ENCODE measurements at places on chromosomes 5 and 9.

DNA sequence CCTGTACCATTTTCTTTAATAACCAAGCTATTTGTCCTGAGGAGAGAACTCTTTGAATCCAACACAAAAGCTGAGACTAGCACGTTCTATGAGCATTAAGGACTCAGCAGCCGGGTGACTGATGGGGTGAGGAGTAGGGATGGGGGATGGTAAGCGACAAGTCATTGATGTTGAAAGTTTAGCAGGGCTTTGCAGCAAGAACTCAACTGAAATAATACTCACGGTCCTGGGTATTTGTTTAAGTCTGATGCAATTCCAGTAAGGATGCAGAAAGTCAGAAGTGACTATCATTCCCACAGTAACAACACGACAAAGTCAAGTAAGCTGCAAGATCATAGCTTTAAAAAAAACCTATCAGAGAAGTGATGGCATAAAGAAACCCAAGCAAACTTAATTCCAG, 131.1 kb downstream of the ACTL7B start:
- peak; percentile 52 for DNase-seq

GRCh38 chr5:1768283-1769000, 31.2 kb downstream of the MRPL36 start:
- no peak for DNase-seq

- DNase-seq, result peak; percentile 63
These were observed 355.1 kb upstream of the DAB2 start for GRCh38 chr5:39779831-39780230.

- DNase-seq, result no peak
These were observed 25.0 kb upstream of the CCL28 start for GRCh38 chr5:43437062-43437660.

GRCh38 chr5:93186076-93186682, 394.8 kb downstream of the NR2F1-AS1 start:
- DNase-seq, result peak; percentile 68

- DNase-seq, result no peak
These were observed 26.4 kb downstream of the ZNF366 start for GRCh38 chr5:72480841-72481240.

DNA sequence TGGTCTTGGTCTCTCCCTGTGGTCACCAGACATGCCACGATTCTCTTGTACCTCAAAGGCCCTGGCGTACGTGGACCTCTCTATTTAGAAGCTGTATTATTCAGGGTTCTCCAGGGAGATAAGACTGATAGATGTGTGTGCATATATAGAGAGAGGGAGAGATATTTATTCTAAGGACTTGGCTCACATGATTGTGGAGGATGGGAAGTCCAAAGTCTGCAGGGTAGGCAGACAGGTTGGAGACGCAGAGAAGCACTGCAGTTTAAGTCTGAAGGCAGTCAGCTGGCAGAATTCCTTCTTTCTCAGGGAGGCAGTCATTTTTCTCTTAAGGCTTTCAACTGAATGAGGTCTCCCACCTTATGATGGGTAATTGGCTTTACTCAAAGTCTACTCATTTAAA, 16.3 kb downstream of the C9orf57 start:
- no peak for DNase-seq

- DNase-seq, result no peak
These were observed 86.0 kb upstream of the CTSL start for GRCh38 chr9:87639949-87640348.

- no peak for DNase-seq
These were observed 46.2 kb downstream of the CFAP77 start for GRCh38 chr9:132456241-132456640.

DNA sequence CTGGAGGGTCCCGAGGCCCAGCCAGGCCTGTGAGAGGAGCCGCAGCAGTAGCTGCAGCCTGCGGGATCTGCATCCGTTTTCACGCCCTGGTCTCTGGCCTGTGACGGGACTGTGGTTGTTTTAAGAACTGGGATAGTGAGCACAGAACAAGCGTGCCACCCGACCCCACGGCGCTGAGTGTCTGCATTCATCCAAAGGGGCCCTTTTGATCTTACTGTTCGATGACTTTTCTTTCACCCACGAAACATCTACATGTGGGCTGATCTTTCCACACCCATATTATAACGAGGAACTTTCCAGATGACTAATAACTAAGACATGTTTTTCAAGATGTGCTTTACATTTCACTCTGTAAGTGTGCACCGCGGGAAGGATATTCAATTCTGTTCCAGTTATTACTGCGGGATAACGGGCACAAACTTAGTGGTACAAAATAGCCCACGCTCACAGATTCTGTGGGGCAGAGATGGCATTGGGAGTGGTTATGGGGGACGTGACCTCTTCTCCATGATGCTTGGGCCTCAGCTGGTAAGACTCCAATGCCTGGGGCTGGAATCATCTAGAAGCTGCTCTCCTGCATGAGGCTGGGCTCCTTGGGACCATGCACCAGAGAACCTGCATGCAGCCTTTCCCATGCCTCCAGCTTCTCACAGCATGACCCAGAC, 165.0 kb downstream of the SYK start:
- DNase-seq, result peak; percentile 58

- no peak for DNase-seq
These were observed 932.5 kb upstream of the WWC1 start for GRCh38 chr5:167358868-167359492.

DNA sequence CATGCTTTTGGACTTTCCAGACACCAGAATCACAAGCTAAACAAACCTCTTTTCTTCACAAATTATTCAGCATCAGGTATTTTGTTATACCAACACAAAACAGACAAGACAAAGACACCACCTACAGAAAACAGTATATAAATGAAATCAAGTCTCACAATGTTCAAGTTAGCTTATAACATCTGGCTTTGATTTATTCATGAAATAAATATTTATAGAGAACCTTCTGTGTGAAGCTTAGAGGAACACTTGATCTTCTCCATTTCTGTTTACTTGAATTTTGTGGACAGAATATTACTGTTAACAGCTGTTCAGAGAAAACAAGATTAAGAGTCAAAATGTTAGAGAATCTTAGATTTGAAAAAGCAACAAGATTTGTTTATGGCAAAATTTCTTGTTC, 137.4 kb upstream of the PRR16 start:
- no peak for DNase-seq

- DNase-seq, result no peak
These were observed 82.5 kb downstream of the PSD2 start for GRCh38 chr5:139878093-139878492.

DNA sequence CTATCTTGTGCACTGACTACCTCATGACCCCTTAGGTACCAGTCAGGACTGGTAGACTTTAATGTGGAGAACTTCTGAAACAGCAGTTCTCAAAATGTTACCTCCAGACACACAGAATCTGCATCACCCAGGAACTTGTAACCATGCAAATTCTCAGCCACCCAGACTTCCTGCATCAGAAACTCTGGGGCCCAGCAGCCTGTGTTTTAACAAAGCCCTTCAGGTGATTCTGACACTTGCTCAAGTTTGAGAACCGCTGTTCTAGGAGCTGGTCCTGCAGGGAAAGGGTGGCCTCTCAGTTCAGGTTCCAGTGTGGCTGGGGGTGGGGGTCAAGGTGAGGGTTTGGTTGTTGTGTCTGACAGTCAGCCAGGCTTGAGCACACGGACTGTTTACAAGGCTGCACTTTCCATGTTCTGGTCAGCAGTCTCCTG, 28.4 kb downstream of the ZFP62 start:
- DNase-seq, result no peak

DNA sequence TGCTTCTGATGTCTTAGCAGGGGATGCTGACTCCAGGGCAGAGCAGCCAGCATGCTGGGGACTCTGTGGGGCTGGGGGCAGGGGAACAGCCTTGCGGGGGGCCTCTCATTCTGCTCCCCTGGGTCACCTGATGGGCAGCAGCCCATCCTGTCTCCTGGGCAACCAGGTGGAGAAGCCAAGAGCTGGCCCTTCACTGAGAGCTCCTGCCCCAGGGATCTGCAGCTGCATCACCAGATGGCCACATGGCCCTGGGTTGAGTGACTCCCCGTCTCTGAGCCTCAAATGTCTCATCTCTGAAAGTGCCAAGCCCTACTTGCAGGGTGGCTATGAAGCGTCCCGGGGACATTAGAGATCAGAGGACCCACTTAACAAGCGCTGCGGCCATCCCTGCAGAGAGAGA, 49.1 kb downstream of the LRSAM1 start:
- no peak for DNase-seq

- DNase-seq, result peak; percentile 40
These were observed 339.9 kb downstream of the PRELID2 start for GRCh38 chr5:145495196-145495595.

GRCh38 chr5:159174511-159175168, 34.7 kb downstream of the RNF145 start:
- peak; percentile 30 for DNase-seq

DNA sequence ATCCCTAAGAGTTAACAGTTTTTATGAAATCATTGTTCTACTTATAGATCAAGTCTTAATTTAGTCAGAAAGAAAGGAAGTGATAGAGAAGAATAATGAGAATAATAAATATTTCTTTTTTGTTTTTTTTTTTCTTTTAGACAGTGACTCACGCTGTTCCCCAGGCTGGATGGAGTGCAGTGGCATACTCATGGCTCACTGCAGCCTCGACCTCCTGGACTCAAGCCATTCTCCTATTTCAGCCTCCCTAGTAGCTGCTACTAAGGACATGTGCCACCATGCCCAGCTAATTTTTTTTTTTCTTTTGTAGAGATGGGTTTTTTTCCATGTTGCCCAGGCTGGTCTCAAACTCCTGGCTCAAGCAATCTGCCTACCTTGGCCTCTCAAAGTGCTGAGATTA, 11.0 kb downstream of the IFNA21 start:
- no peak for DNase-seq

DNA sequence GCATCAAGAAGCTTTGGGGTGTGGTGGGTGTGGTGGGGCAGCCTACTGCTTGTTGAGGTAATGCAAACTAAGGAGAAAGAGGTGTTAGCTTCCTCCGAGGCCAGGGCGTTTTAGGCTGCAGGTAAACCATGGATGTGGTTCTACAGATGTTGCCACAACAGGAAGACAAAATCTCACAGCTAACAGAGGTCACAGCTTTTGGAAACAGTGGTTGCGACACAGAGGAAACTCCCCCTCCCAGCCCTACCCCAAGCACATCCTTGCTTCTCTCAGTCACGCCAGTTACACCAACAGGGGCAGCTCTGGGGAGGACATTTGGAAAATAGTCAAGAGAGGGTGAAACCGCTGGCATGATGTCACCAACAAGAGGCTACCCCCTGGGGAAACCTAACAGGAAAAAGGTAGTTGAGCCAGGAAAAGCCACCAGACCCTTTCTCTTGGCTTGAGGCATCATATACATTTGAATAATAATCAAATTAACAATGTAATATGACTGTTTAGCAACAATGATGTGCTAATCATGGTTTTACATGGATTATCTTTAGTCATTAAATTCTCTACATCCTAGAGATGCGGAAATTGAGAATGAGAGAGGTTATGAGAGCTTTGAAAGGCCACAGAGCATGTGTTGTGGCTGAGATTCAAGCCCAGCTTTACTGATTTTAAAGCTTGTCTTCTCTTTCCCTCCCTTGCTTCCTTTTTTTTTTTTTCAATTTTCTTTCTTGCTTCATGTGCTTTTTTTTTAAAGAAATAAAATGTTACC, 82.2 kb upstream of the IL12B start:
- DNase-seq, result no peak

GRCh38 chr9:135385793-135386192, 93.8 kb upstream of the PPP1R26 start:
- DNase-seq, result no peak

DNA sequence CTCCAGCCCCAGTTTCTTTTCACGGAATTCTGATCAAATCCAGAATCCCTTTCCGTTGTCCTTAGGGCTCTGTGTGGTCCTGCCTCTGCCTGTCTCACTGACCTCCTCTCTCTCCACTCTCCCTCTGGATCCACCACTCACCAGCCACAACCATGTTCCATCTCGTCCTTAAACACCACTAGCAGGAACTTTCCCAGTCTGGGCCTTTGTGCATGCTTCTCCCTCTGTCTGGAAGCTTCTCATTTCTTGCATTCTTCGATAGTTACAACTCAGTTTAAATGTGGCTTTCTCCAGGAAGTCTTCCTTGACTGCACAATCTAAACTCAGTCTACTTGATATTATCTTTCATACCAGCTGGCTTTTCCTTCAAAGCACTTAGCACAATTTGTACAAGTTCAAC, 117.7 kb upstream of the MSX2 start:
- DNase-seq, result no peak

GRCh38 chr5:135971701-135972100, 16.9 kb upstream of the LECT2 start:
- DNase-seq, result no peak

GRCh38 chr5:177471610-177472356, 1.7 kb downstream of the DBN1 start:
- peak; percentile 74 for DNase-seq

GRCh38 chr5:72194846-72195245, 87.6 kb downstream of the MAP1B start:
- DNase-seq, result no peak
